ENCODE measurements at places on chromosomes 7 and 10.

- no peak for DNase-seq
Measured at GRCh38 chr10:43570971-43571370, 3.4 kb downstream of the ZNF239 start.

DNA sequence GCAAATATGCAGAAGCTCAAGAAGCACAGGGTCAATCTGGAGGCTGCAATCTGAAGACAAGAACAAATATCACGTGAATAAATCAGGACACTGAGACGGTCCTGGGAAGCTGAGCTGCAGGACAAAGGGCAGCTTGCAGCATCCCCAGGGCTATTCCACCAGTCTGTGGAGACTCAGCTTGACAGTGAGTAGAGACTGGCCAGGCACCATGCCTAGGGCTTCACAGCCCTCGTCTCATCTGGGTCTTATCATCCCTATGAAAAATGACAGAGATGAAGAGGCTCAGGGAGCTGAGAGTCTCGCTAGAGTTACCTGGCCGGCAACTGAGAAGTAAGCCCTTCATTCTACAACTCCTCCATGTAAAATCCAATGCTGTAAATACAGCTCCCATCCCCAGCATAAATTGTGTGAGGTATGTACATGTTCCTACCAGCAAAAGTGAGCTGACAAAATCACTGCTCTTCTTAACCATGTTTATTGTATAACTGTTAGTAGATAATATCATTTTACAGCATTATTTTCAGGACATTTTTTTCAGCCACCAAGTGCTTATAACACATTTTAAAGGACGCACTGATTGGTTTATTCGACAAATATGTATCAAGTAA lies 186.6 kb upstream of the IGFBP3 start:
- DNase-seq: no peak

GRCh38 chr10:54800741-54801421 lies at the start of gene PCDH15:
TSS of gene PCDH15 (minus strand) at chr10:54801231. CDS start at chr10:54664262, 136,969 bp downstream.
- DNase-seq: no peak

- DNase-seq: no peak
Measured at GRCh38 chr10:116655568-116655967, 34.8 kb downstream of the PNLIPRP2 start.

GRCh38 chr7:156616269-156617202 lies 24.0 kb upstream of the RNF32 start:
- no peak for DNase-seq
